ENCODE measurements at places on chromosomes 11 and 22.

DNA sequence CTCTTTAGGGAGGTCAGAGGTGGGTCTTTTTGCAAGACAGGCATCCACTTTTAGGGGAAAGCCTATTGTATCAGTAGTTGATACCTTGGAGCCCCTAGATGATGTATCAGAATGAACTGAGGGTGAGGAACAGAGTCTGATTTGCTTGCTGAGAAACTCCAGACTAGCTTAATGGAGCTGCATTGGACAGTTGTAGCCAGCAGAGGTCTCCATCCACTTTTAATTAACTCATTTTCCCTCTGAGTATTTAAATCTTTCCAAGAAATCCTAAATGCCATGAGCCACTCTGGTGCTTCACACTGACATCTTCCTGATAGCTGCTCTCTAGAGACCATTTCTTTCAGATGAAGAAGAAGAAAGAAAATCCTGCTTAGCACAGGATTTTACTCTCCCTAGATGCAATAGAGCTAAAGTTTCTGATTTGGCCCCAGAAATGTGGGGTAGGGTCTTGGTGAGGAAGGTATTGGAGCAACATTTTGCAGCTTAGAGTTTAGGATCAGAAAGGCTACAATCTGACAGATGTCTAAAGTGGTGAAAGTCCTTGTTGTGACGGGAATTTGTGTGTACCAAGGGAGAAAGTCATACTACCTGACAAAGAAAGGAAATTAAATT lies 38.0 kb downstream of the EXT2 start:
- peak; percentile 31 for DNase-seq

- DNase-seq = no peak
Measured at GRCh38 chr11:126080161-126080941, 17.7 kb upstream of the CDON start.

DNA sequence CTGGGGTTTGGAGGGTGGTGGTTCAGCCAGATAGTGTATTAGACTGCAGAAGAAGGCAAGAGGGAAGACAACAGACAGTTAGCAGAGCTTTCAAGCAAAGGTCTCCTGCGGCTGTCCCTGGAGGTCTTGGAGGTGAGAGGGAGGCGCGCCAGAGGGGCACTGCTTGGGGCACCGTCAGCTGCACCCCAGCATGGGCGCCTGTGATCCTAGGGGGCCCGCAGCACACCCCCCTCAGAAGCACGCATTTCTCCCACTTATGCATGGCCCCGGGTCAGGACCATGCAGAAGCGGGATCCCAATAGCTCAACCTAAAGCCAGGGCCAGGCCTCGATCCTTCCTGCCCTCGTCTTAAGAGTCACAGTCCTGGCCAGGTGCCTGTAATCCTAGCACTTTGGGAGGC lies 26.5 kb downstream of the FGF4 start:
- DNase-seq = no peak

GRCh38 chr11:44445500-44446365 lies 119.7 kb upstream of the CD82 start:
- no peak for DNase-seq

- DNase-seq = no peak
Measured at GRCh38 chr22:38163844-38164550, 17.6 kb downstream of the PLA2G6 start.

DNA sequence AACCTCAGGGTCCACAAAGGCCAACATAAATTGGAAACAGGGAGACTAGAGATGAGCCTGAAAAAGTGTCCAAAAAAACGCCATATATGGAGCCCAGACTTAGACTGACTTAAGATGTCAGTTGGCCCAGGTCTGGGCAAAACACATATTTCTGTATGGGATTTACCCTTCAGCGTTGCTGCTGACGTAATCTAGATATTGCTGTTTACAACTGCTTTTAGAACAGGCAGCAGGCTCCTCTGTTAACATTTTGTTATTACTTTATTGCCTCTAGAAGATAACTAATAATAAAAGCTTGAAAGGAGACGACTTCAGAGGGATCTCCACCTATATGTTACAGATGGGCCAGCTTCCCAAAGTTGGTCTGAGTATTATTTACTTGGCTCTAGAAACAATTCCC lies 8.7 kb downstream of the ME3 start:
- no peak for DNase-seq

GRCh38 chr11:69296890-69297786 lies 3.2 kb downstream of the MYEOV start:
- peak; percentile 97 for DNase-seq

- no peak for DNase-seq
Measured at GRCh38 chr22:43154887-43155536, 3.7 kb downstream of the TSPO start.

- no peak for DNase-seq
Measured at GRCh38 chr11:134069426-134070341, 812 bp downstream of the JAM3 start.

GRCh38 chr11:43922744-43923405 lies 19.6 kb upstream of the C11orf96 start:
- no peak for DNase-seq

DNA sequence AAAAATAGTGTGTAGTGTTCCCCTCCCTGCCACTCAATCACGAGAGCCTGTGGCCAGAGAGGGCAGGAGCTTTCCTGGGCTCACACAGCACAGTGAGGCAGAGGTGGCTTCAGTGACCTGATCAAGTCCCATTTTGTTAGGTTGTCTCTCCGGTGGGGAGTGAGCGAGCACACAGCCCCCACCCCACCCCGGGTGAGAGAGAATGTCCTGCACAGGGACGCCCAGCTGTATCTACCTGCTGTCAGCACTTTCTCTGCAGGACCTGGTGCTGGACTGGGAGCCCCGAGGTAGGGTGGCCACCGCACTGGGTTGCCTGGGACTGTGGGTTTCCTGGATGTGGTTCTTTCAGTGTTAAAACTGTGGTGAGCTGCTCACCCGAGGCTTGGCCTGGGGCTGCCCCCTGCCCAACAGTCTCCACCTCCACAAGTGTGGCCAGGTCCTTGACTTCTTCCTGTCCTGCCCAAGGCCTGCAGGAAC lies 6.1 kb downstream of the CAPN5 start:
- DNase-seq = no peak

DNA sequence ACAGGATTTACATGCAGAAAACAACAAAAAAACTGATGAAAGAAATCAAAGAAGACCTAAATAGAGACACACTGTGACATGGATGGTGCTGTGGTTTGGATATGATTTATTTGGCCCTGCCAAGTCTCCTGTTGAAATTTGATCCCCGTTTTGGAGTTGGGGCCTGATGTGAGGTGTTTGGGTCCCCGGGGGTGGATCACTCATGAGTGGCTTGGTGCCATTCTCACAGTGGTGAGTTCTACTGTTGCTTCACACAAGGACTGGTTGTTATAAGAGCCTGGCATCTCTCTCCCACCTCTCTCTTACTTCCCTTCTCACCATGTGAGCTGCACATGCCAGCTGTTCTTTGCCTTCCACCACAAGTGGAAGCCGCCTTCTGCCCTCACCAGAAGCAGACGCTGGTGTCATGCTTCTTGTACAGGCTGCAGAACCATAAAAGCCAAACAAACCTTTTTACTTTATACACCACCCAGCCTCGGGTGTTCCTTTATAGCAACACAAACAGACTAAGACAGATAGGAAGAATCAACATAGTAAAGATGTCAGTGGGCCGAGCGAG lies 7.8 kb upstream of the RTL6 start:
- DNase-seq = no peak
